Hair follicle dermal papilla cell (primary cell): ENCODE measurements at places on chromosomes 5 and 9. TPM values are rescaled to one million over a fixed set of nuclear protein-coding genes. Genes with fewer than 3 reads are reported as not detected.

Gene EQTN
- total RNA-seq = 0.16 TPM in 1 of 2 replicates, not detected in the other

Gene RBM18
- total RNA-seq = 10.0 and 11.4 TPM in 2 replicates

Gene CARD9
- total RNA-seq = 2.9 and 3.2 TPM in 2 replicates

Gene PCDHGA1
- total RNA-seq = 1.1 and 1.6 TPM in 2 replicates

Gene SLC34A1
- total RNA-seq = not detected in 2 replicates

Gene LPCAT1
- total RNA-seq = 36.3 and 39.6 TPM in 2 replicates

Gene CTSV
- total RNA-seq = 0.32 TPM in 1 of 2 replicates, not detected in the other

Gene ZNF474
- total RNA-seq = 0.32 and 0.49 TPM in 2 replicates

Gene GCNT4
- total RNA-seq = 19.5 and 24.8 TPM in 2 replicates

Gene SRA1
- total RNA-seq = 29.0 and 31.2 TPM in 2 replicates

Gene PCDHGA7
- 7.2 and 7.5 TPM in 2 replicates for total RNA-seq

Gene IQGAP2
- 0.12 and 0.16 TPM in 2 replicates for total RNA-seq

Gene RNF130
- total RNA-seq = 28.7 and 30.5 TPM in 2 replicates

Gene ZNF366
- under 0.01 TPM in 1 of 2 replicates, not detected in the other for total RNA-seq

Gene LYSMD3
- 21.4 and 23.7 TPM in 2 replicates for total RNA-seq

Gene GRXCR2
- not detected in 2 replicates for total RNA-seq

Gene PCDHA1
- total RNA-seq = under 0.01 TPM in 1 of 2 replicates, not detected in the other

Gene ARSI
- 9.4 and 12.0 TPM in 2 replicates for total RNA-seq

Gene TSSK1B
- total RNA-seq = 0.36 and 0.49 TPM in 2 replicates

Gene ARL10
- total RNA-seq = 14.9 and 18.5 TPM in 2 replicates

Gene SLC45A2
- 0.16 TPM in 1 of 2 replicates, not detected in the other for total RNA-seq

Gene EPB41L4B
- total RNA-seq = 0.32 and 0.36 TPM in 2 replicates

Gene ORM2
- not detected in 2 replicates for total RNA-seq

Gene SH3GL2
- 0.12 TPM in 1 of 2 replicates, not detected in the other for total RNA-seq

Gene SPOCK1
- total RNA-seq = 6.2 and 11.5 TPM in 2 replicates

Gene SAXO1
- total RNA-seq = under 0.01 TPM in 2 replicates

Gene SIT1
- not detected in 2 replicates for total RNA-seq

Gene ANKRD34B
- total RNA-seq = not detected in 2 replicates

Gene KIF27
- total RNA-seq = 3.9 TPM in 2 replicates

Gene TUSC1
- 24.5 and 30.7 TPM in 2 replicates for total RNA-seq

Gene NOTCH1
- total RNA-seq = 8.4 and 15.1 TPM in 2 replicates

Gene CAVIN4
- 1.1 and 1.6 TPM in 2 replicates for total RNA-seq

Gene TAF11L5
- not detected in 2 replicates for total RNA-seq

Gene CD274
- 2.9 and 4.5 TPM in 2 replicates for total RNA-seq

Gene JAKMIP2
- total RNA-seq = 7.8 and 8.1 TPM in 2 replicates

Gene ALDH1A1
- 0.49 TPM in 1 of 2 replicates, not detected in the other for total RNA-seq

Gene UGT3A1
- not detected in 2 replicates for total RNA-seq

Gene FGD3
- 0.12 and 0.16 TPM in 2 replicates for total RNA-seq

Gene GRIN3A
- total RNA-seq = not detected in 2 replicates

Gene SLC36A2
- total RNA-seq = not detected in 2 replicates

Gene CKMT2
- total RNA-seq = not detected in 2 replicates
